Thyroid gland (tissue), 4 donors: ENCODE measurements at places on chromosomes 16 and 17. TPM values are rescaled to one million over a fixed set of nuclear protein-coding genes. Genes with fewer than 3 reads are reported as not detected.

Gene TLCD1
- 7.1 TPM for total RNA-seq

DNA sequence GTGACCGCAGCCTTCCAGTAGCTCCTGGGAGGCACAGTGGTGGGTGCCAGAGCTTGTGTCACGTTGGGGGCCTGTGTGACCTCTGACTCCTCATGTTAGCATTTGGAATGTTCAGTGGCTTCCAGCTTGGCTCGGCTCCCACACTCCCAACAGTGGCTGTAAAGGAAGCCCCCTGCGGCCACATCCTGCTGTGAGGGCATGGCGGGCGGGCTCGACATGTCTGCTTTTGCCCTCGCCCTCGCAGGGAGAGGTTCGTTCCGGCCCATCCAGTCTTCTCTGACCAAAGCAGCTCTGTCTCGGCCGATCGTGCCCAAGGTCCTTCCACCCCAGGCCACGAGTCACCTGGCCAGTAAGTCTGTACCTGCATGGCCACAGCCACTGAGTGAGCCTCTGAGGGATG is 12.2 kb upstream of the JPT2 start:
- no peak for DNase-seq

DNA sequence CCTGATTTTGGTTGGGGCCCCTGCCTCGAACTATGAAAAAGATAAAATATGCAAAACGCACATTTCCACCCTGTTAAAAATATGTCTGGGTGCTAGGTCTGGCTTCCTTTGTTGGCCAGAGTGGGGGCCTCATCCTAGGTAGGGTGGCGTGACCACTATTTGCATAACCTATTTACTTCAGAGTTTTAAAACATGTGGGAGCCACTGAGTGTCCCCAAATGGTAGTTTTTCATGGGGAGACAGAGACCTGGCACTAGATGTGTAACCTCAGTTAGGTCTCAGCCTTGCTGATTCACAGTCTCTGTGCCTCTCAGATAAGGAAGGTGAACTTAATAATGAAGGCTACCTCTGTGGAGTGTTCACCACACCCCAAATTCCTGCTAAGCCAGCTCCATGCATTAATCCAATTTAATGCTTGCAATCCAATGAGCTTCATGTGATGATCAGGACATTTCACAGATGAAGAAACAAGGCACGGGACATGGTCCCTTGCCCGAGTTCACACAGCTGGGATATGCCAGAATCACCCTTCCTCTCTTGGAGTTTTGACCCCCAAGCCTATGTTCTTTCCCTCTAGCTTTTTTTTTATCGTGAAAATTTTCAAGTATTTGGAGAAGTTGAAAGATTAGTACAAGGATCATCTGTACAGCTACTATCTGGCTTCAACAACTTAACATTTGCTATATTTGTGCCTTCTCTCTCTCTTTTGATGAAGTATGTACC is 103.4 kb downstream of the IRF8 start:
- DNase-seq = no peak

- DNase-seq = peak; percentile 55
These were observed 66.8 kb downstream of the DNAH3 start for GRCh38 chr16:21083729-21084268.

DNA sequence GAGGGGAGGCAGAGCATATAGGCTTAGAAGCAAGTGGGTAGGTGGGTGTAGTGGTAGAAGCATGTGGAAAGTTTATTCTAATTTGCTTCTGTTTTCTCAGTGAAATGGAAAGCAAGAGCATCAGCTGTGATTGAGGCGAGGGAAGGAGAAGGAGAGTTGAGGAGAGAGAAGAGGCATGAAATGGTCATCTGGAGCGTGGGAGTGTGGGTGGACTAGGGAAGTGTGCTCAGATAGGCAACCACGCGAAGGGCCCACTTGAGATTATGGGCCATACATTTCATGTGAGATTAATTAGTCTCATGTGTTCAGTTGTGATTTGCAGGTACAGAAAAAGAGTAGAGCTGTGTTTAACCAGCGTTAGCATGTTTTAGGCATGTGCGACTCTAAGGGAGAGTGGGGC is 20.8 kb upstream of the CDC6 start:
- no peak for DNase-seq

- no peak for DNase-seq
These were observed 10.9 kb downstream of the ANKS3 start for GRCh38 chr16:4723071-4723767.

Gene CBX2
- total RNA-seq = 1.0 TPM

DNA sequence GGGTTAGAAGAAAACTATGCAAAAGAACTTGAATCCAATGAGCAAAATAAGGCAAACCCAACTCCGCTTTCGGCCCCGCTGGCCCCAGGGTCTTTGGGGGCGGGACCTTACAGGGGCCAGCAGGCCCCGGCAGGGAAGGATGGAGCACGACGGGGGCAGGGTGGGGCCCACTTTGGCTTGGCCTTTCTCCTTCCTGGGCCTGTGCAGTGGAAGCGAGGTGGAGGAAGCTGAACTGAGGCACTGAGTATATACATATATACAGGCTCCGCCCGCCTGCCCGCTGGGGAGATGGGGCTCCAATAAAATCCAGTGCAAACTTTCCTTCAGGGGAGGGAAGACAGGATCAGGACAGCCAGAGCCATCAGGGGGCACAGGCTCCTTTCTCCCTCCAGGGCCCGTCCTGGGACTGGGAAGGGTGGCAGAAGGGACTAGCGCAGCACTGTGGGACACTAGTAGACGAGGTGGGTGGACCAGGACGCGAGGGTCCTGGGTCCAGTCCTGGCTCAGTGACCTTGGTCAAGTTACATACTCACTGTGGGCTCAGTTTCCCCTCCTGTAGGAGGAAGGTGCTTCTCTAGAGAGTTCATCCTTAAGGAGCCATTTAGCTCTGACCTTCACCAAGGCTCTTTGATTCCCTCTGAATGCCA is 20.9 kb upstream of the MPO start:
- no peak for DNase-seq

Gene PLEKHM1
- 47.9 TPM for total RNA-seq

Gene GNAO1
- 3.3 TPM for total RNA-seq

Gene MYO15A
- 2.0 TPM for total RNA-seq

DNA sequence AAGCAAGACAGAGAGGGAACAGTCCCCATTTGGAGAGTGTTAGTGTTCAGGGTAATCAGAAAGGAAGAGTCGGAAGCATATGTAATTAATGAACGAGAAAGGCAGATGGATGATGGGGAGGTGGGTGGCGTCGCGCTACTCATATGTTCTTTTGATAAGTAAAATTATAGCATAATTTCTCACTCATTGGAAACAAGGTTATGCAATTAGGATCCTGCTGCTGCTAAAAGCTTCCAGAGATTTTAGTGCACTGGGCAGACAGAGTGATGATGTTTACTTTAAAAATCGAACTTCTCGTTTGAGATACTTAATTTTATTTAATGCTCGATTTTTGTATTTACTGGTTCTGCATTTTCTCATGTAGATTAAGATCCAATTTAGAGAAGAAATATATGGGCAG is 96.2 kb downstream of the PRKCA start:
- DNase-seq = no peak

DNA sequence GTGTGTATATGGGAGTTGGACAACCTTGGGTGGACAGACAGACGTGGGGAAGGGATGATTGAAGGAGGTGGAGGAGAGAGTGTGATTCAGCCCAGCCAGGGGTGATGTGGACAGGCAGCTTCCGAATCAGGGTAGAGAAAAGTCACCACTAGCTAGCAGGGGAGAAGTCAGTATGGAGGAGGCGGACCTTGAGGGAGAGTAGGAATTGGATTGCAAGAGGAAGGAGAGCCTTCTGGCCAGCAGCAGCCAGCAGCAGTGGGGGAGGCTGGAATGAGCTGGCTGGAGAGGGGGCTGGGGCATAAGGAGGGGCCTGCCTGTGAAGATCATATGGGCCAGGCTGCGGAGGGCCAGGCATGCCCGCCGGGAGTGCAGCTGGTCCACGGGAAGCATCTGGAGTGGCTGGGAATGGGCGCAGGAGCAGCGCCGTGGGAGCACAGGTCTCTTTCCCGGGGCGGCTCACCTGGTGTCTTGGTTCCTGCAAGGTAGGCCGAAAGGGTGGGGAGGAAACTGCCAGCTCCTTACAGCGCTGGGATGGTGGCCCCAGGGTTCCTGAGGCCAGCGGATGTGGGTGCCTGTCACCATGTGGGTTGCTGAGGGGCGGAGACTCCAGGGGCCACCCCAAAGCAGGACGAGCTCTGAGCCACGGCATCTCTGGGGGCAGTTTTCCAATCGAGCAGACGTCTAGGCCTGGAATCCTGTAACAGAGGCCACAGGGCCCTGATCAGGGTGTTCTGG is 235.3 kb downstream of the SEC14L1 start:
- no peak for DNase-seq

GRCh38 chr17:81334987-81335772 is 40.1 kb upstream of the SLC38A10 start:
- DNase-seq = no peak

DNA sequence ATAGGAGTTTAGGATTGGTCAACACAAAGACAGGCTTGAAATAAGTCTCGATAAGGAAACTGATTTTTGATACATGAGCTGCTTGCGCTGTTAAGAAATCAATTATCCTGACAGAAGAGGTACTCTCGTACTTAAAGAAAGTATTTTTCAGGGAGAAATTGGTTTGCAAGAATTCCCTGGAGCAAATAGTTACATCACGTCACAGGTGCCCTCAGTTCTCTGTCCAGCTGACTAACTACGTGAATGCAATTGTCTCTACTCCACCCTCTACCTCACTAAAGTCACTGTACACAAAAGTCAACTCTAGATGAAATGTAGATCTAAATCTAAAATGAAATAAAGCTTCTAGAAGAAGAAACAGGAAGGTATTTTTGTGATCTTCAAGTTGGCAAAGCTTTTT is 130.6 kb upstream of the KCNJ16 start:
- no peak for DNase-seq

- DNase-seq = no peak
These were observed 1.3 kb downstream of the C17orf67 start for GRCh38 chr17:56832446-56832845.

DNA sequence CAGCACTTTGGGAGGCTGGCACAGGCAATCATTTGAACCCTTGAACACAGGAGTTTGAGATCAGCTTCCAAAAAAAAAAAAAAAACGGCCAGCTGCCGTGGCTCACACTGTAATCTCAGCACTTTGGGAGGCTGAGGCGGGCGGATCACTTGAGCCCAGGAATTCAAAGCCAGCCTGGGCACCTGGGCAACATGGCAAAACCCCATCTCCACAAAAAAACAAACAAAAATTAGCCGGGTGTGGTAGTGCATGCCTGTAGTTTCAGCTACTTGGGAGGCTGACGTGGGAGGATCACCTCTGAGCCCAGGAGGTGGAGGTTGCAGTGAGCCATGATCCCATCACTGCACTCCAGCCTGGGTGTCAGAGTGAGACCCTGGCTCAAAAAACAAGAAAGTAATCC is 39.0 kb downstream of the GRB2 start:
- DNase-seq = peak; percentile 20

- peak; percentile 47 for DNase-seq
These were observed 43.5 kb downstream of the SCPEP1 start for GRCh38 chr17:57021226-57021940.

DNA sequence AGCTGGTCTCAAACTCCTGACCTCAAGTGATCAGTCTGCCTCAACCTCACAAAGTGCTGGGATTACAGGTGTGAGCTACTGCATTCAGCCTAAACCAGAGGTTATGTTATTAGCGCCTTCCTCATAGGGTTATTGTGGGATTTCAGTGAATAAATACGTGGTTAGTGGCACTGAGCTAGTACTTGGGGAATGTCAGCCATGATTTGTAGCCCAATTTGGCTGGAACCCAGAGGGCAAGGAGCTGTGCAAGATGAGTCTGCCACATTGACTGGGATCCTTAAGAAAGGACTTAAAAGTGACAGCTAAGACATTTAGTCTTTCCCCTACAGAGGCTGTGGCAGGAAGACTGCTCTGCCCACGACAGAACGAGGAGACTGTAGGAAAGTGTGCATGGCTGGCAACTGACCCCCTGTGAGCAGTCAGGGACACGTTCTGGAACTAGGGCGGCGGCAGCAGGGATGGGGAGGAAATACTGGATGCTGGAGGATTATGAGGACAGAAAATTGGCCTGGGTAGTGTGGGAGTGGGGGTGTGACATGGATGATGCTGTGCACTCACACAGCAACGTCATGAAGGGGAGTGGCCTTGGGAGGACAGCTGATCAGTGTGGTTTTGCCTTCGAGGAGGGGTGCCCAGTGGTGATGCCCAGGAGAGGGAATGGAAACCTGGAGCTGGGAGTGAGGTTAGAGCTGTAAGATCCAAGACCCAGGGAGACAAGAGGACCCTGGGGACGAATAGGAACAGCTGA is 14.6 kb downstream of the ATP5PD start:
- peak; percentile 61 for DNase-seq

- peak; percentile 70 for DNase-seq
These were observed 522 bp upstream of the VEZF1 start for GRCh38 chr17:57988301-57989250.

GRCh38 chr16:27482397-27483087 is 67.2 kb downstream of the GTF3C1 start:
- DNase-seq = peak; percentile 38

DNA sequence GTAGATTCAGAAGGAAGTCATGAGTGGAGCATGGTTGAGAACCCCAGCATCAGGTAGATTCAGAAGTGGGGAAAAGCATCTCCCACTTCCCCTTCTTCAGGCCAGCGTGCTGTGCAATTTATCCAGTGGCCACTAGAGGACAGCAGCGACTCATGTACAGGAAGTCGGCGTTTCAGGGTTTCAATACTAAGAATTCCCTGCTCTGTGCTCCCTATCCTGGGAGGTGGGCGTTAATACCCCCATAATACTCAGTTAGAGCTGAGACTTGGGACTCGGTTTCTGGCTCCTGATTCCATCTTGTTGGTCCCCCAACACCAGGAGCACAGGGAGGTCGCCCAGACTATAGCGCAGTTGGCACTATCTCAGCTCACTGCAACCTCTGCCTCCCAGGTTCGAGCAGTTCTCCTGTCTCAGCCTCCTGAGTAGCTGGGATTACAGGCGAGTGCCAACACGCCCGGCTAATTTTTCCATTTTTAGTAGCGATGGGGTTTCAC is 75.3 kb upstream of the AMZ2 start:
- peak; percentile 74 for DNase-seq

Gene AOC3
- total RNA-seq = 4.2 TPM

- peak; percentile 37 for DNase-seq
These were observed 330 bp downstream of the CASKIN2 start for GRCh38 chr17:75514919-75515495.

Gene CCL8
- not detected for total RNA-seq

Gene CACNG3
- total RNA-seq = not detected

Gene NKD1
- total RNA-seq = 0.93 TPM

Gene HAP1
- total RNA-seq = 1.8 TPM

Gene KRT32
- total RNA-seq = not detected

Gene SPNS2
- total RNA-seq = 7.9 TPM
